ENCODE measurements at places on chromosomes 1 and 21.

GRCh38 chr1:228515200-228515834 is 28.1 kb downstream of the RNF187 start:
- DNase-seq = peak; percentile 28

GRCh38 chr1:5632224-5632623 is 360.0 kb downstream of the NPHP4 start:
- DNase-seq = no peak

GRCh38 chr1:221184131-221184794 is 305.0 kb downstream of the HLX start:
- no peak for DNase-seq

DNA sequence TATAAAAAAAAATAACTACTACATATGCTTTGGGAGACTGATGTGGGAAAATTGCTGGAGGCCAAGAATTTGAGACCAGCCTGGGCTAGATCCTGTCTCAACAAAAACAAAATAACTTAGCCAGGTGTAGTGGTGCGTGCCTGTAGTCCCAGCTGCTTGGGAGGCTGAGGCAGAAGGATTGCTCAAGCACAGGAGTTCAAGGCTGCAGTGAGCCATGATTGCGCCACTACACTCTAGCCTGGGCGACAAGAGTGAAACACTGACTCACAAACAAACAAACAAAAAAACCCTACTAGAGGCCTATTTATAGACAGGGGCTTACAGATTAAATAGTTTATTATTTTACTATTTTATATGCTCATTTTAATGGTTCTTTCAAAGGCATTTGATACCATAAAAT is 80.0 kb downstream of the LHX4 start:
- DNase-seq = no peak

- no peak for DNase-seq
Measured at GRCh38 chr1:28050776-28051175, 37.6 kb downstream of the EYA3 start.

DNA sequence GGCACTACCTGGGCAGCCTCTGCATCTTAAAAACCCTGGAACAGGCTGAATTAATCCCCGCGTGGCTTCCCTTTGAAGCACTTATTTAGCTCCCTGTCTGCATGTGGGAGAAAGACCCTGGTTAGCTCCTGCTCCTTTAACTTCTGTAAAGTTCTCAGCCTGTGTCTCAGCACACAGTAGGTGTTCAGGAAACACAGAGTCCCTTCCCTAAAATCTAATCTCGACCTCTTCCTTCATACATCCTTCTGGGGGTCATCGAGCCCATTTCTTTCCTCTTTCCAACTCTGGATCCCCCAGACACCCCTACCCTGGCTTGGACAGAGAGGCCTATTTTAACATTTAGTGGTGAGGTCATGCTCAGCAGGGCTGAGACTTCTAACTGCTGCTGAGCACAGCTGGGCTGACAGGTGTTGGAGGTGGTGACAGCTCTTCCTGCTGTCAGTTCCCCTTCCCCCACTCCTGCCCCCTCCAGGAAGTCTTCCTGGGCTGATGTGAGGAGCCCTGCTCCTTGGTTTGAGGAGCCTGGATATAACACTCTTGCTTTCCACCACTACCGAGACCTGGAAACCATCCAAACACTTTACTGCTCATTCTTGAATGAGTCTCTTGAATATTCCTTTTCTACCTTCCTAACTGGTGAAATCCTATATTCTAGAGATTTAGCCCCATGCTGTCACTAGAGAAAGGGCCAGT is 5.3 kb downstream of the E2F2 start:
- DNase-seq = no peak

- no peak for DNase-seq
Measured at GRCh38 chr1:203181586-203182386, 4.7 kb downstream of the CHI3L1 start.

- no peak for DNase-seq
Measured at GRCh38 chr21:44681861-44682579, at the start of gene KRTAP12-1. TSS of gene KRTAP12-1 (minus strand) at chr21:44682163. CDS start at chr21:44682123, 40 bp downstream.

DNA sequence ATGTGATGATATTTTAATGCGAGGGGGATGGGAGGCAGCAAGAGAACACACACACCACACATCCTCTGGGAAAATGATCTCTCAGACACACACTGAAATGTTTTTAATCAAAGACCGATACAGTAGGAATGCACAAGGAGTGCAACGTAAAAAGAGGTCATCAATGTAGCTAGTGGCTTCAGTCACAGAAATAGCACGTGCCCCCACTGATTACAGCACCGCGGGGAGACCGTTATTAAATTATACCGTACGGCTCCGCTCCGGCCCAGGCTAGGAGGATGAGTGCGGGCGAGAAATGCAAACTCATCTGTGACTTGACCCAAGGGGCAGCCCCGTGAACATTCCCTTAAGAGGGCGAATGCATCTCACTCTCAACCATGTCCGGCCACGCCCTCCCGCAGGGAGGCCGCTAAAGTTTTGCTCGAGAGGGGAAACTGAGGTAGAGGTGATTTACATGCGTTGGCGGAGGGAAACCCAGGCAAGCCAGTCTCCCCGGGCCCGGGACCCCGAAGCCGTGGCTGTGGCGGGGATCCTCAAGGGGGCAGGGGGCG is 552 bp downstream of the UBR4 start:
- peak; percentile 56 for DNase-seq

GRCh38 chr1:31984419-31985347 is 29.0 kb upstream of the KHDRBS1 start:
- no peak for DNase-seq

- no peak for DNase-seq
Measured at GRCh38 chr1:173422456-173422976, 54.6 kb upstream of the PRDX6 start.

DNA sequence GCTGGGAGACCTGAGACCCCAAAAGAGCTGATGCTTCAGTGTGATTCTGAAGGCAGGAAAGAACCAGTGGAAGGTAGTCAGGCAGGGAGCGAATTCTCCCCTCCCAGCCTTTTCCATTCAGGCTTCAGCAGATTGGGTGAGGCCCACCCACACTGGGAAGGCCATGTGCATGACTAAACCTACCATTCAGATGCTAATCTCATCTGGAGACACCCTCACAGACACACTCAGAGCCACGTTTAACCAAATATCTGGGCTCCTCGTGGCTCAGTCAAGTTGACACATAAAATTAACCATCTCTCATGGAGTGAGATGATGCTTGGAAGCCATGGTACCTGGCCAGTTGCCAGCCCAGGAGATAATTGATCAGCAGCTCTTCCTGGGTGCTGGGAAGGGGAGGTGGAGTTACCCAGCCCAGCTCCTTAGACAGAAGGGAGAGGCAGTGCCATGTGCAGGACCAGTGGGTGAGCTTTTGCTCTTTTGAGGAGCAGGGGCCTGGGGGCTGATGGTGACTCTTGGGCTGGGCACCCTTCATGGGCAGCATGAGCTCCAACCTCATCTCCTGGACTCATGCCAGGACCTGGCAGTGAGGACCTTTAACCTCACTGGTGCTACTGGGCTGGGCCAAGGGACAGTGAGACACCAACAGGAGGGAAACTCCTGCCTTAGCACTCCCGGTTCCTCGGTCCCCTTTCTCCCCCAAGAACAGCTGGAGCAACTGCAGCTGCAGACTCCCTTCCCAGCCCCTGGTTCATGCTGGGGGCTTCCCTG is 89.0 kb upstream of the ACTL8 start:
- DNase-seq = no peak

DNA sequence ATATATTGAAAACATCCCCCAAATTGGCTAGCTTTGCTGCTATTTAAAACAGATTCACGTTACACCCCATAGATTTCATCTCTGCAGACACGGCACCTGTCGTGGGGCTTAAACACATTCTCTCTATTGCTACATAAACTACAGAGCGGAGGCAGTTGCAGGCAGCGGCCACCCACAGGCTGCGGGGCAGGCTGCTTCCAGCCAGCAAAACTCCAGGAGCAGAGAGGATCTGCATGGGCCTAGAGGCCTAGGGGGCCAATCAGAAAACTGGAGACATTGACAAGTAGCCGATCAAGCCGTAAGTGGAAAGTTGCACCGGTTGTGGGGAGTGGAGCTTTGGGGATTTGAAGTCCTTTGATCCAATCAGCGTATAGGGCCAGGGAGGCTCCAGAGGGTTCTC is 129.0 kb upstream of the KLHDC7A start:
- no peak for DNase-seq
